ENCODE measurements at places on chromosomes 4 and X. TPM values are rescaled to one million over a fixed set of nuclear protein-coding genes. Genes with fewer than 3 reads are reported as not detected.

PDZD4 gene
- polyA plus RNA-seq, result 4.5 TPM

EIF4E gene
- 5.3 TPM for polyA plus RNA-seq

H2BW2 gene
- polyA plus RNA-seq, result not detected

PWWP3B gene
- 2.9 TPM for polyA plus RNA-seq

DCLK2 gene
- 4.1 TPM for polyA plus RNA-seq

CTAG2 gene
- not detected for polyA plus RNA-seq

SPATA4 gene
- polyA plus RNA-seq, result 0.16 TPM

TENM3 gene
- 0.20 TPM for polyA plus RNA-seq

FGF16 gene
- 0.19 TPM for polyA plus RNA-seq

CT55 gene
- not detected for polyA plus RNA-seq

FAM9C gene
- not detected for polyA plus RNA-seq

TCP11X2 gene
- polyA plus RNA-seq, result not detected

PDE6B gene
- 2.0 TPM for polyA plus RNA-seq

RAB33A gene
- polyA plus RNA-seq, result 0.22 TPM

PABPC4L gene
- polyA plus RNA-seq, result 0.44 TPM

NXF2B gene
- polyA plus RNA-seq, result not detected

IBSP gene
- polyA plus RNA-seq, result not detected

REPS2 gene
- 1.7 TPM for polyA plus RNA-seq

INPP4B gene
- 3.7 TPM for polyA plus RNA-seq

MAGED4 gene
- 0.59 TPM for polyA plus RNA-seq

WAS gene
- polyA plus RNA-seq, result 1.9 TPM

Measured in heart right ventricle (tissue), 16 donors.